ENCODE measurements at places on chromosomes 1 and 21.
A peak's percentile ranks its signal among the peaks of the same experiment; 100 is the strongest.

DNA sequence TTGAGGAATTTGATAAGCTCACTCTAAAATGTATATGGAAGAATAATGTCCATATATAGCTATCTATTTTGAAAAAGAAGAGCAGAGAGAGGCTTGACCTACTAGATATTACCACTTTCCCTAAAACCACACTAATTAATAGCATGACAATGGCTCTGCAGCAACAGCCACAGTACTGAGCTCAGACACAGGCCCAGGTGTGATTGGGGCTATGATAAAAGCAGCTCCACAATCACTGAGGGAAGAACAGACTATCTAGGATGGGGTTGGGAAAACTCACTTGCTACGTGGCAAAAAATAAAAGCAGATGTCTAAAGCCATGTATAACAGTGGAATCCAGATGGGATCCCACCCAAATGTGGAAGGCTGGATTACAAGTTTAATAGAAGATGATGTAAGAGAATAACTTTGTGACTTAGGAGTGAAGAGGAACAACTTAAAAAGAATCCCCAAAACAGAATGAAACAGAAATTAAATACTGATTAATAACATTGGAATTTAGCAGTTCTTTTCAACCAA lies 80.8 kb upstream of the RAB4A start:
- DNase-seq, result no peak

DNA sequence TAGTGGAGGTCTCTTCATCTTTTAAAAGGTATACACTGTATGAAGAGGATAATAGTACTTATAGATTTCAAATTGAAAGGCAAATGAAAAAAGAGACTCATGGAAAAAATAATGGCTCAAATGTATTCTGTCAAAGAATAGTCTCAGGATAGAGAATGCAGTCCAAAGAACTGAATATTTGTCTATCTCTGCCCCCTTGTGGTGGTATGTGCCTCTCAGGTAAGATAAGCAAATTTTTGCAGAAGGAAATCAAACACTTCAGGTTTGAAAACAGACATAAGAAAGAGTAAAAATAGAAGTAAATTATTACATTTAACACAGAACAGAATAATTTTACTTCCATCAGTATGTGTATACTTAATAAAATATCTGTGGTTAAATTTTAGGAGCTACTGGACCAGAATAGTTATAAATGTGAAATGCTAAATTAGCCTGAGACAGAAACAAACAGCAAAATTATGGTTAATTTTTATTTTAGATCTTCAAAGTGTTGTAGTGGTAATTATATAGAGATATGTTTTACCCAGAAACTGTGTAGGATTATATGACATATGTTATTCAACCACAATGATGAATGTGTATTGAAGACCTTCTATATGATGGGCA lies 164.4 kb upstream of the PALMD start:
- peak; percentile 11 for DNase-seq

DNA sequence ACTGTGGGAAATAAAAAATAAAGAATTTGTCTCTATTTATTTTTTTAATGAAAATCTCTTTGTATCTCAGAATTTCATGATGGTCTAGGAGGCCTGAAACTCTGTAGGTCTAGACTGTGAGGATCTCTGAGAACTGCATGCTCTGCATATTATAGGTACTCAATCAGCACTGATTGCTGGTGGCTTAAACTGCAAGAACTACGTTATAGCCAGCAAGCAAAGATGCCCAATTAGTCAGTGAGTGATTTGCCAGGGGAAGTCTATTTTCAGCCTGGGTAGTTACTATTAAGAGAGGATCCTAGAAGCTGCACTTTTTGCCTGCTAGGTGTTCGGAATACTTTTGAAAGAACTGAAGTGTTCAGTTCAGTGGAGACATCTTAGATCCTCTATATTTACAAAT lies 87.4 kb downstream of the GPR52 start:
- no peak for DNase-seq

DNA sequence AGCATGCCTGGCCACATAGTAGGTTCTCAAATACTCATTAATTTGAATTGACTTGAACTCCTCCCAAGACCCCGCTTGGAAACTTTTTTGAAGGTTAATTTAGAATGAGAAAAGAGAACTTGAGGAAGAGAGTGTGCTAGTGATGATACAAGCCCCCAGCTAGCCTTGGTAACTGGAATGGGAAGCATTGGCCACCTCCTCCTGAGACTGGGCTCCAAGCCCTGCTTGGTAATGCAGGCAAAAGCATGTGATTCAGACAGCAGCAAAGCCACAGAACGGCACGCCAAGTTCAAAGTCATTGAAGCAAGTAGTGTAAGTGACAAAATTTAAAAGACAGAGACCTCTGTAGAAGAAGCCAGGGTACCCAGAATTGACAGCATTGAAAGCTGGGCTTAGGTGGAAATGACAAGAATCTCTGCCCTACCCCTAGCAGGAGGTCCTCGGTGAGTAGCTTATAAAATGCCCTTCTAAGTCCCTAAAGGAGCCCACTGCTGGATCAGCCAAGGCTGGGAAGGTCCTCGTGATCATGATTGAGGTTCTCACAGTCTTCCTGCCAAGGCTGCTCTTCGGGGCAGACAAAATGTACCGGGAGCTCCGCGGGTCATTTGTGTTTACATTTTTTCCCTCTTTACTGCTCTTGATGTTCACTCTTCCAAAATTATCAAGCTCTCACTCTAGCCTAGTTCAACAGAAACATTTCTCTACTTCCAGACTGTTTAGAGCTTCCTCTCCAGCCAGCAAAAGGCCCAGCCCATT lies 99.4 kb downstream of the TSEN15 start:
- no peak for DNase-seq

GRCh38 chr1:111802110-111802509 lies 46.4 kb downstream of the DDX20 start:
- DNase-seq, result no peak

DNA sequence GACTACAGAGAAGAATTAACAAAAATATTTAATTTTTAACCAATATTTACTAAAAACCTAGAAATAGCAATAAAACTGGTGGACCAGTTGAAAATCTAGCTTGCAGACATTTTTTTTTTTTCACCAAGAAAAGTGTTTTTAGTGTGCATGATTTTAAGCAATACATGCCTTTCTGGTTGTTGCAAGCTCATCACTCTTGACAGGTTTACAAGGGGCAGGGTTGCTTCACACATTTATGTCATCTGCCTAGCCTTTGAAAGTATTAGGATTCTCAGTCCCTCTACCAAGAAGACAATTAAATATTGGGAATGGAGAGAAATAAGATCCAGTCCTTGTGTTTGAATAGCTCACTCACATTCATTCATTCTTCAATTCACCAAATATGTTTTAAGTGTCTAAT lies 53.8 kb upstream of the LYPLAL1 start:
- DNase-seq, result no peak

GRCh38 chr21:35113064-35113463 lies 64.0 kb upstream of the RUNX1 start:
- no peak for DNase-seq

- no peak for DNase-seq
Measured at GRCh38 chr1:67874501-67875111, 41.3 kb upstream of the GNG12 start.

DNA sequence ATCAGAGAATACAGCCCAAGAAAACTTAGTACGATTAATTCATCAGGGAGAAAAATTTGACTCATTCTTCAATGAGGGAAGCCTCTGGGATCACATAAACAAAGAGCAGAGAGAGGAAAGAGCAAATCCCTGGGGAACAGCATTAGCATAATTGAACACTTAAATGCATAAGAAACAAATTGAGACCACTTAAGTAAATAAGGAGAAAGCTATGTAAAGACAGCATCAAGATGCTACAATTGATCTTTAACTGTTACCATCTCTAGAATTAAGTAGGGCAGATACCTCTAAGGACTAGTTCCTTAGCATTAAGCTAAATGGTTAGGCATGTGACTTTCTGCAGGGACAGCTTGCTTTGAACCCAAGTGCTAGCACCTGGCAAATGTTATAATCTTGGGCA lies 265.1 kb upstream of the NEGR1 start:
- no peak for DNase-seq

- DNase-seq, result no peak
Measured at GRCh38 chr1:183466781-183467180, 5.5 kb upstream of the SMG7 start.

GRCh38 chr1:229536982-229537381 lies 21.5 kb downstream of the ABCB10 start:
- DNase-seq, result no peak

GRCh38 chr1:167344112-167344511 lies 123.4 kb downstream of the POU2F1 start:
- no peak for DNase-seq

- DNase-seq, result no peak
Measured at GRCh38 chr21:16536643-16537434, 807.1 kb downstream of the USP25 start.
